ENCODE measurements at places on chromosomes 12 and 14.
A peak's percentile ranks its signal among the peaks of the same experiment; 100 is the strongest.

- no peak for DNase-seq
These were observed 5.4 kb upstream of the KIF26A start for GRCh38 chr14:104132981-104133380.

DNA sequence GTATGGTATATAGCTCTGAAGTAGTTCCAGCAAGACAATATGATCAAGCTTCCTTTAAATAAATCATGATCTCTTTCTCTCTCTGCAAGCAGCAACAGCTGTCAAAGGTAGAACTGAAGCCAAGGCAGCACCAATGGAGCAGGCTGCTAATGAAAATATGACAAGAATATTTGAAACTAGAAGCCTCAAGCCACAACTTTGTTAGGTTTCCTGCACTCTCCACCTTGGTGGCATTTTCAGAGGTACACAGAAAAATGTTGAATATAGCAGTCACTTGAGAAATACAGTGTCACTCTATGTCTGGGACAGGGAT is 43.8 kb upstream of the PSMA6 start:
- DNase-seq = no peak

- no peak for DNase-seq
These were observed 13.9 kb upstream of the CACNA2D4 start for GRCh38 chr12:1932264-1932777.

DNA sequence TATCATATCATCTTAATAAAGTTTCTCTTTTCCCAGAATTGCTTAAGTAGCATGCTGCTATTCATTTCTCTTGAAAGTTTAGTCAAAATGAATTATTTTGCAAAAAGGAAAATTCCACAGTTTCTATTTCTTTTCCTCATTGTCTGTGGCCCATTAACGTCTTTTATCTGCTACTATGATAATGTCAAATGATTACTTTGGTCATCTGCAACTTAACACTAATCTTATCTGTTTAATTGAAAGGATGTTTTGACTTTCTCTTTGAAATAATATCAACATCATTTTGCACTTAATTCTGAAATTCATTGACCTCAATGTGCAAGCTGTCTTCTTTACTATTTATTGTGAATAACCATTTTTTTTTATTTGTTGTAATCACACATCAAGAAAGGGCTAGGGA is 146.5 kb upstream of the SLCO1C1 start:
- no peak for DNase-seq

- DNase-seq = no peak
These were observed 32.8 kb downstream of the HVCN1 start for GRCh38 chr12:110656071-110656655.

DNA sequence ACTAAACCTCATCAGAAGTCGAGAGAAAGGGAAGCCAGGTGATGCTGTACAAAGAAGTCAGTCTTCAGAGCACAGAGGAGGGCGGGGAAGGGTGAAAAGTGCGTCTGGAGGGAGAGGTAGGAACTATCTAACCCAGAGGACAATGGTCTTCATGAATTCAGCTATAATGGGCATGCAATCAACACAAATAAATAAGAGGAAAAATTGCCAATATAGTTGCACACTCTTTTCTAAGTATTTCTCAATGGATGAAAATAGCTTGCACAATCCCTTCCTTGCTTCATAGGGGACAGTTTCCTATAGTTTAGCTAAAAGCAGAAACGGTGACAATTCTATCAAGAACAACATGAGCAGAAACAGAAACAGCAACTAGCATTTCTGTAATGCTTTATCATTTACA is 931.2 kb downstream of the AACS start:
- DNase-seq = no peak

GRCh38 chr12:70487440-70487839 is 121.3 kb downstream of the KCNMB4 start:
- peak; percentile 2 for DNase-seq

DNA sequence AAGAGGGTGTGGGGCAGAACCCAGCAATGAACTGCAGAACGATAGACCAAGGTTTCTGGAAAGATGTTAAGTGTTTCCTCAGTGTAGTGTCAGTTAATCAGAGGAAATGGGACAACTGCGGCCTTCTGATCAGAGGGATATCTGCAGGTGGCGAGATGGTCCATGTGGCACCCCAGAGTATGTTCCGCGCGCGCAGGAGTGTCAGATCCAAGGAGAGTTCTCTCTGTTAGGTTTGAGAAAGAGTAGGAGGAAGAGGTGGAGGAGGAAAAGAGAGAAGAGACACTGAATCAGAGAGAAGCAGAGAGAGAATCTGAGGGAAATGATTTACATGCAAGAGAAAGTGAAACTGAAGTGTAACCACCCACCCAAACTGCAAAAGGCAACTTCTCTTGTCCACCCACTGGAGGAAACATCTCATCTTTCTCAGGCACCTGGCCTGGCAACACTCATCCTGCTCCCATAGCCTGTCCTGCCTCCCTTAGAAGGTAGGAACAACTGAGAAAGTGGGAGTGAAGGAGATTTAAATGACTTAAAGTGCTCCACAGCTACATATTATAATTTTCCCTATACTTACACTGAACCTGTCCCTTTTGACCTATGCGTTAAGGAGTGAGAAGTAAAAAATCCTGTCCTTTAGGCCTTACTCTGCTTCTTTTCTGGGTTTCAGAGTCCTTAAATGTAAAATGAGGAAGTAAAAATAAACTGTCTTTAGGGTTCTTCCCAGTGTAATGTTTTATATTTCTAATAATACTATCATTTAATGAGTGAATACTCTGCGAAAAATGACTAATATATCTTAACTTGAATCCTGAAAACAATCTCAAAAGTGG is 6.8 kb upstream of the TESPA1 start:
- DNase-seq = no peak

- DNase-seq = no peak
These were observed 20.5 kb downstream of the TMBIM6 start for GRCh38 chr12:49761677-49762467.

GRCh38 chr14:102914474-102915291 is 7.8 kb upstream of the AMN start:
- DNase-seq = no peak

GRCh38 chr12:93502802-93503623 is 35.7 kb downstream of the MRPL42 start:
- peak; percentile 66 for DNase-seq

DNA sequence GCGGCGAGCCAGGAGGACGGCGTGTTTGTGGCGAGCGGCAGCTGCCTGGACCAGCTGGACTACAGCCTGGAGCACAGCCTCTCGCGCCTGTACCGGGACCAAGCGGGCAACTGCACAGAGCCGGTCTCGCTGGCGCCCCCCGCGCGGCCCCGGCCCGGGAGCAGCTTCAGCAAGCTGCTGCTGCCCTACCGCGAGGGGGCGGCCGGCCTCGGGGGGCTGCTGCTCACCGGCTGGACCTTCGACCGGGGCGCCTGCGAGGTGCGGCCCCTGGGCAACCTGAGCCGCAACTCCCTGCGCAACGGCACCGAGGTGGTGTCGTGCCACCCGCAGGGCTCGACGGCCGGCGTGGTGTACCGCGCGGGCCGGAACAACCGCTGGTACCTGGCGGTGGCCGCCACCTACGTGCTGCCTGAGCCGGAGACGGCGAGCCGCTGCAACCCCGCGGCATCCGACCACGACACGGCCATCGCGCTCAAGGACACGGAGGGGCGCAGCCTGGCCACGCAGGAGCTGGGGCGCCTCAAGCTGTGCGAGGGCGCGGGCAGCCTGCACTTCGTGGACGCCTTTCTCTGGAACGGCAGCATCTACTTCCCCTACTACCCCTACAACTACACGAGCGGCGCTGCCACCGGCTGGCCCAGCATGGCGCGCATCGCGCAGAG is 873 bp downstream of the PLXNC1 start:
- peak; percentile 63 for DNase-seq

DNA sequence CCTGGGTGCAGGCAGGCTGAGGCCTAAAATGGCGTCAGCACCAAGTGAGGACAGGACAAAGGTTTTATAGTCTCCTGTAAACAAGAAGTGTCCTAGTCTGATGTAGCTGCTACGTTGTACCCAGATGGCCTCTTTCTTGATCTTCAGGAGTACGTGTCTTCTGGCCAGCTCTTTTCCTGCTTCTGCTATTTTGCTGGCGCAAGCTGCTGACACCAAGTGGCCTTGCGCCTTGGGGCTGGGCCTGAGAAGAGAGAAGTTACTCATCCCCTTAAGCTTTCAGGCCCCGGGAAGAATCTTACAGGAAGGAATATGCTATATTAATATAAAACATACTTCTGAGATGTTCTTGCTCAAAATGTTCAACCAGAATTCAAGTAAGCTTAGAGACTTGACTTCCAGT is 605.2 kb downstream of the GALC start:
- peak; percentile 12 for DNase-seq

- no peak for DNase-seq
These were observed 302 bp downstream of the CCDC38 start for GRCh38 chr12:95942101-95942523.

- no peak for DNase-seq
These were observed 180.9 kb upstream of the PDE3A start for GRCh38 chr12:20187456-20187855.

DNA sequence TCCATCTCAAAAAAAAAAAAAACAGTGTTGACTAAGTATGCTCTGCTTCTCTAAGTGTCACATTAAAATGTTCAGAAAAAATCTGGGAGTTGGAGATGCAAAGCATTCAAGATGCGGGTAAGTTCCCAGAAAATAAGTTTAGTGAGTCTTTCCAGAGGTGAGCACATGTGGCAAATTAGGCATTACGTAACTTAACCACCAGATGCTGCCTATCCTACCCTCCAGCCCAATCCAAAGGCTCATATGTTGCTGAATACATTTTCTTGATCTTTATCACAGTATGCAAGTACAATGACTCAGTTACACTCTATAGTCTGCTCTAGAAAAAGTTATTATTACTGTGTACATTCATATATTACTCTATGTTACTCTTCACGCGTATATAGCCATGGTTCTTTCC is 3.6 kb downstream of the SLC2A14 start:
- DNase-seq = peak; percentile 55

- DNase-seq = no peak
These were observed at the start of gene CRIP2 for GRCh38 chr14:105474483-105475268. TSS of gene CRIP2 (plus strand) at chr14:105474821. CDS start at chr14:105474863, 42 bp downstream.

DNA sequence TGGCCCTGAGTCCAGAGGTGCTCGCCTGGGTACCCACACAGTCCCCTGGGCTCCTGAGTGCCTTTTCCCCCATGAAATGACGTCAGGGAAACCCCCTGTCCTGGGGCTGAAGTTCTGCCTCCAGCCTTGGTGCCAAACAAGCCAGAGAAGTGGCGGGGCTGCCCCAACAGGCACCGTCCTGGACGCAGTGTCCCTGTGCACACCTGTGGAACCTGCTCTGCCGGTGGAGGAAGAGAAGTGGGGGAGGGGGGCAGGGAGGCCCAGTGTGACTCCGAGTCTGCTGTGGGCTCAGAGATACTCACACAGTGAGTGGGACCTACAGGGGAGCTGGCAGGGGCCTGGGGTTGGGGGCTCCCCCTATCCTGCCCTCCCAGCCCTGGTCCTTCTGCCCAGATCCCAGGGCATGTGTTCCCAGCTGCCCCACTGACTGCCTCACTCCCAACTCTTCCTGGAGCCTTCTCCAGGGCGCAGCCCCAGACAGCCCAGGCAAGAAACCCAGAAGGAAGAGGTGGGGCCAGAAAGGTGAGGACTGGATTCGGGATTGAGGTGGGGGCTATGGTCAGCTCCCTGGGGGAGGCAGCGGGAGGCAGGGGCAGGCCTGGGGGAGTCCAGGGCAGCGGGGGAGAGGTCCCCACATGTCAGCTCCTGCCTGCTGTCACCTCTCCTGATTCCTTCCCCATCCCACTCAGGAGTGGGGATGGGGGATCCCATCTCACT is 24.7 kb downstream of the CCDC85C start:
- DNase-seq = no peak

- DNase-seq = no peak
These were observed 80.6 kb upstream of the PLEKHA5 start for GRCh38 chr12:19048943-19049342.

GRCh38 chr12:27521981-27522380 is 2.0 kb upstream of the PPFIBP1 start:
- no peak for DNase-seq

- no peak for DNase-seq
These were observed 35.1 kb downstream of the ARL1 start for GRCh38 chr12:101372431-101372830.

GRCh38 chr14:75650253-75651058 is 10.2 kb downstream of the ERG28 start:
- no peak for DNase-seq

GRCh38 chr14:104235686-104236085 is 97.3 kb downstream of the KIF26A start:
- DNase-seq = no peak

- DNase-seq = no peak
These were observed 10.7 kb downstream of the NR1H4 start for GRCh38 chr12:100484183-100484886.

DNA sequence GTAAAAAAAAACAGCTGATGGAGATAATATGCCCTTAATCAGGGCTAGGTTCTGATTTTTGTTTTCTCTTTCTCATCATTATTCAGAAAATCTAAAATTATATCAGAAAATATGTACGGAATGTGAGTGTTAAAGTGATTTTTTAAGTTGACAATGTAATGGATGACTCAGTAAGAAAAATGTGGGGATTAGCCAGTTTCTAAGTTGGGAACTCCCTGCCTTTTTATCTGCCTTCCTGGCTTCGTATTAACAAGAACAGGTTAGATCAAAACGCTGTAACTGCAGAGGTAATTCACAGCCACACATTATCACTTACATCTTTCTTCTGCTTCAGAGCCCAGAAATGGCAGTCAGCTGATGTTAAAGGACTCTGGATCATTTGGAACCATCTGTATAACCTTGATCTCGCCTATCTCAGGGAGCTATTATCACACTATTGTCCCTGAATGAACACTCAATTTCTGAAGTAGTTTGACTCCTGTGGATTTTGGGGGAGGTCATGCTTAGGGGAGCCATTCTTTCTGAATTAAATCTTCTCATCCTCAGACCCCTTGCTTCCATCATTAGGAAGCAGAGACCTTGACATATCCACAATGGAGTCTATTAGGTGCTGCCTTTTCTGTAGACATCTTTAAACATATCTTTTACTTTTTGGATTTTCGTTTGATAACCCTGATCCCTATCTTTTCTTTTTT is 135.7 kb upstream of the SLC16A7 start:
- peak; percentile 62 for DNase-seq

DNA sequence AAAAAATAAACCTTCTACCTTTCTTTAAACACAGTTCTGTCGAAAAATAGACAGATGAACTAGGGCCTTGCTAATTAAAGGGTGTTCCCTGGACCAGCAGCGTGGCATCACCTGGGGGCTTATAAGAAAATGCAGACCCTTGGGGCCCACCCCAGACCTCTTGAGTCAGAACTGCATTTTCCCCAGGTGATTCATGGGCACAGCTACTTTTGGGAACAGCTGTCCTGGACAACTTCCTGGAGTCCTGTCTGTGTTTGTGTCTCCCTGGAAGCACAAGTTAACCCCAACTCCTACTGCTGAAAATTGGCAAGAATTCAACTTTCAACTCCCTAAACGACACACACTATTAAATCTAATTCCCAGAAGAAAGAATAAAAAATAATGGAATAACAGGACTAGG is 17.8 kb downstream of the FBLN5 start:
- no peak for DNase-seq

Data from foreskin fibroblast (primary cell).